ENCODE measurements at places on chromosomes 12 and 14.

DNA sequence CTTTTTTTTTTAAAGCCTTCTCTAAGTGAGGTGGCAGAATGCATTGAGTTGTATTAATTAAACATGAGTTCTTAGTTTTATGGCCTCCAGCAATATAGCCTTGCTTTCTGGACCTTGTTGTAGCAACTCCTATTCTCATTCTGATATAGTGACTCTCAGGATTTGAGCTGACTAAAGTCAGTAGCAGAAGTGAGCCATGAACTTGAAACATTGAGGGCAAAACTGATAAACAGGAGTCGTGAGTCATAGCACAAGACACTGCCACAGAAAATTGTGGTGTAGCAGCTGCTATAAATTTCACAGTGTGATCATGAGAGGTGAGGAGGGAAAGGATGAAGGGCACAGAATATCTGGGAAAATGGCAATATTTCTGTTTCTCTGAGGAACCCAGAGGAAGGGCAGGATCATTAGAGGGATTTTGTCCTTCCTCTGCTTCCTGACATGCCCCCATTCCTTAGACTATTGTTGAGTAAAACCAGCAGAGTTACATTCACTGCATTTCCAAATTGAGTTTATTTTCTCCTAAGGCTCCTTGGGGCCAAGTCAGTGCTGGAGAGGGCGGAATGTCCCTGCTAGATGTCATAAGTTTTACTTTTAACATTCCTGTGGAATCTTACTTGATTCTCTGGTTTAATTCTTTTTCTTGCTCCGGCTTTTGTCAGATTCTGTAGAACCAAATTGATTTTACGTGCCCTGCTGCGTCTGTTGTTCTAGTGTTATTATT is 7.5 kb downstream of the KLRG1 start:
- DNase-seq = no peak

DNA sequence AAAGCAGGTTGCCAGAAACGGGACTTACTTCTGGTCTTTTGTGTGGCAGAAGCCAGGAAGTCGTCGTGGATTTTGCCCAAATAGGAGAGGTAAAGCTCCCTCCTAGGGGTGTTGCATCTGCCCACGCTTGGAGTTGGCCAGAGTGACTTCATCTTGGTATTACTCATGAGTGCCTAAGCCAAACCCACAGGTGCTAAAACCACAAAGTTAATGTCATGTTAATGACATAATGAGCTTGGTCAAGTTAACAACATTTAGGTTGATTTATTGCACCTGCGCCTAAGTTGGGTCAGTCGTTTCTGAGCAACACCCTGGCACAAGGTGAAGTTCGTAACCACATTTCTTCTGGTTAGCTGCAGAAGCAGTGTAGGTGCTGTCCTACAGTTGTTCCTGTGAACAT is 225.2 kb downstream of the FUT8 start:
- no peak for DNase-seq

DNA sequence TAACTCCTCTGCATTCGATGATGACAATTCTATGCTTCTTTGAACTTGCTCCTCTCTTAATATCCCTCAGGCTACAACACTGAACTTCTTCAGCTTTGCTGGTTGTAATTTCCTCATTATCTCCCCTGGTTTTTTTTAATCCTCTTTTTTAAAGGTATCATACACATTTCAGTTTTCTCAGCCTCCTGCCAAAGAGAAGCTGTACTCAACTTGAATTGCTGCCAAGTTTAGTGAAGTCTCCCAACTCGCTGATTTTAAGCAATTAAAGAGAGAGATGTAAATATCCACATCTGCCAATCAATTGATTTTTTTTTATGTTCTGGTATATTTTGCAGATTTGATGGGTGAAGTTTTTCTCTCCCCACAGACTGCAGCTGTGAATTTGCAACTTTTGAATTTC is 817.8 kb downstream of the GALC start:
- DNase-seq = no peak

DNA sequence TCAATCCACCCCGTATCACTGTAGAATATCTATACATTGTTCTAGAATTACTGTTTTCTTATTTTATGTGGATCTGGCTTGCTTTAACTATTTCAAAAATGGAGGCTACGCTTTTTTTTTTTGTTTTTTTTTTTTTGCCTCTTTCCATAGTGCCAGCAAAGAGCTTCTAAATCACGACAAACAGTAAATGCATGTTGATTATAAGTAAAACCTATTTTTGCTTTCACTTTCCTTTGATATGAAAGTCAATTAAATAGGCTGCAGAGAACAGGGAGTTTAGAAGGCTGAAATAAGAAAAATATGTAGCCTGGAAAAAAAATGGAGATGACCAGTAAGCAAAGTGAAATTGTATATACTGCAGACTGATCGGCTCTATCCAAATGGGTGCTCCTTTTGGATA is 112.3 kb upstream of the AMIGO2 start:
- no peak for DNase-seq
